ENCODE measurements at places on chromosomes 5 and 9. TPM values are rescaled to one million over a fixed set of nuclear protein-coding genes. Genes with fewer than 3 reads are reported as not detected.
A peak's percentile ranks its signal among the peaks of the same experiment; 100 is the strongest.

DNA sequence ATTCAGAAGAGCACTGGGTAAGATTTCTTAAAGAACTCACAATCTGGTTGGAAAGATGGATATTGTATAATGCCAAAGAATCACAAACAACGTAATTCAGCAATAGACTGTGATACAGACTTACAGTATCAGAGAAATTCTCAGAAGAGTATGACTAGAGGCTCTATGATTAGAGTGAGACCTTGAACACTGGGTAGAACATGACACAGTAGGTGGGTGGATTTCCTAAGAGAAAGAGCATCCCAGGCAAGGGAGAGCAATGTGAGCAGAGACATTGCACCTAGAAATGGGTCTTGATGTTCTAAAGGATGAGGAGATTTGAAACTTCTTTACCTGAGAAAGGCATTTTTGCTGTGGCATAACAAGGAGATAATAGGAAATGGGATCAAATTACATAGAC lies 27.3 kb upstream of the CAST start:
- H3K4me1 ChIP-seq: no peaks in the 10 kb centered on the region
- H3K27ac ChIP-seq: no peak overlapping the region
- no peaks in the 10 kb centered on the region for H3K36me3 ChIP-seq
- no peak overlapping the region for H3K4me3 ChIP-seq
- no peak for DNase-seq
- H3K27me3 ChIP-seq: no peaks in the 10 kb centered on the region

CXCL14 gene
- 12.2 TPM for total RNA-seq

- DNase-seq: no peak
- H3K27me3 ChIP-seq: no peaks in the 10 kb centered on the region
Observed at GRCh38 chr9:93674580-93675335, 98.4 kb downstream of the PHF2 start.

GRCh38 chr9:111250875-111251842 lies 78.9 kb downstream of the OR2K2 start:
- H3K4me3 ChIP-seq: no peak overlapping the region
- DNase-seq: no peak
- H3K27ac ChIP-seq: no peak overlapping the region
- no peaks in the 10 kb centered on the region for H3K4me1 ChIP-seq
- no peaks in the 10 kb centered on the region for H3K27me3 ChIP-seq
- H3K36me3 ChIP-seq: no peaks in the 10 kb centered on the region

GRCh38 chr9:137482094-137482781 lies 23.1 kb upstream of the NSMF start:
- H3K27me3 ChIP-seq: no peaks in the 10 kb centered on the region
- peak overlapping the region; percentile 75 for H3K27ac ChIP-seq
- H3K4me1 ChIP-seq: no peaks in the 10 kb centered on the region
- peak; percentile 89 for DNase-seq
- H3K4me3 ChIP-seq: no peak overlapping the region

GAS1 gene
- 3.2 TPM for total RNA-seq

GRCh38 chr5:99005506-99005905 lies 76.7 kb upstream of the CHD1 start:
- no peak overlapping the region for H3K27ac ChIP-seq
- no peak for DNase-seq
- no peaks in the 10 kb centered on the region for H3K27me3 ChIP-seq
- no peaks in the 10 kb centered on the region for H3K36me3 ChIP-seq
- H3K4me1 ChIP-seq: no peaks in the 10 kb centered on the region

GRCh38 chr9:31774571-31774970 lies 609.9 kb upstream of the ACO1 start:
- H3K4me1 ChIP-seq: no peaks in the 10 kb centered on the region
- H3K36me3 ChIP-seq: no peaks in the 10 kb centered on the region
- no peak overlapping the region for H3K27ac ChIP-seq
- H3K27me3 ChIP-seq: no peaks in the 10 kb centered on the region

DNA sequence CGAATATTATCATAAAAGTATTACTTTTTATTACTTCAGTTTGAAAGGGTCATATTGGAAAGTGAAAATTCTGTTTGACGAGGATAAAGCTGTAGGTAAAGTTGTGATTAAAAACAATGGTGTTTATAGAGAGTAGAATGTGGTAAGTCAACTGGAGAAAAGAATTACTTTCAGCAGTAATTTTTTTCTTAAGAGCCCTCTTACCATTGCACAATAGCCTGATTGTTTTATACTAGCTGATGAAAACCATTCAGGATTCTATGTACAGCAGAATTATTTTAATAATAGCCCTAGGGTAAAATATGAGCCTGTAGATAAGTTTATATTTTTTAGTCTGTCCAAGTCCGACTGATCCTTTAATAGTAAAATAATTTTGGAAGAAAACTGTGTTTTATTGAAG lies 16.6 kb downstream of the CDC42SE2 start:
- no peaks in the 10 kb centered on the region for H3K4me1 ChIP-seq
- no peak overlapping the region for H3K4me3 ChIP-seq
- no peak overlapping the region for H3K27ac ChIP-seq
- DNase-seq: no peak
- H3K27me3 ChIP-seq: no peaks in the 10 kb centered on the region
- H3K36me3 ChIP-seq: no peaks in the 10 kb centered on the region

EIF4E1B gene
- not detected for total RNA-seq

- DNase-seq: no peak
- H3K36me3 ChIP-seq: peaks cover 33% of the 10 kb centered on the region
- H3K27ac ChIP-seq: no peak overlapping the region
- H3K4me1 ChIP-seq: peaks cover 27% of the 10 kb centered on the region
- no peak overlapping the region for H3K4me3 ChIP-seq
Observed at GRCh38 chr5:179964015-179964414, 56.3 kb upstream of the TBC1D9B start.

HCN1 gene
- total RNA-seq: not detected

DNA sequence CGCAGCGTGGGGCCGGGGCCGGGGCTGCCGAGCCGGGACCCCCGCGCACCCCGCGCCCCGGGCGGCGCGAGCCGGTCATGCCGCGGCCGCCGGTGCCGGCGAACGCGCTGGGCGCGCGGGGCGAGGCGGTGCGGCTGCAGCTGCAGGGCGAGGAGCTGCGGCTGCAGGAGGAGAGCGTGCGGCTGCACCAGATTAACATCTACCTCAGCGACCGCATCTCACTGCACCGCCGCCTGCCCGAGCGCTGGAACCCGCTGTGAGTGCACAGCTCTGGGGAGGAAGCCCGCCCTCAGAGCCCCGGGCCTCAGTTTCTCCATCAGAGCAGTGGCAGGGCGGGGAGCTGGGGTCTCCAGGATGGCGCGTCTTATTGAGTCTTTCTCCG lies 335 bp downstream of the GALNT12 start:
- no peaks in the 10 kb centered on the region for H3K4me1 ChIP-seq
- H3K4me3 ChIP-seq: peak overlapping the region; percentile 53
- no peaks in the 10 kb centered on the region for H3K27me3 ChIP-seq
- no peak for DNase-seq

GRPEL2 gene
- total RNA-seq: 6.9 TPM

GRCh38 chr5:128432913-128433440 lies 105.1 kb downstream of the FBN2 start:
- no peak for DNase-seq
- H3K4me3 ChIP-seq: no peak overlapping the region
- no peaks in the 10 kb centered on the region for H3K27me3 ChIP-seq
- no peaks in the 10 kb centered on the region for H3K4me1 ChIP-seq
- H3K36me3 ChIP-seq: no peaks in the 10 kb centered on the region

CDH6 gene
- 0.77 TPM for total RNA-seq

GRCh38 chr5:107389130-107389774 lies 281.5 kb downstream of the EFNA5 start:
- no peaks in the 10 kb centered on the region for H3K27me3 ChIP-seq
- H3K27ac ChIP-seq: no peak overlapping the region
- no peak for DNase-seq
- H3K4me1 ChIP-seq: no peaks in the 10 kb centered on the region
- H3K4me3 ChIP-seq: no peak overlapping the region

FSTL4 gene
- total RNA-seq: 0.62 TPM

DNA sequence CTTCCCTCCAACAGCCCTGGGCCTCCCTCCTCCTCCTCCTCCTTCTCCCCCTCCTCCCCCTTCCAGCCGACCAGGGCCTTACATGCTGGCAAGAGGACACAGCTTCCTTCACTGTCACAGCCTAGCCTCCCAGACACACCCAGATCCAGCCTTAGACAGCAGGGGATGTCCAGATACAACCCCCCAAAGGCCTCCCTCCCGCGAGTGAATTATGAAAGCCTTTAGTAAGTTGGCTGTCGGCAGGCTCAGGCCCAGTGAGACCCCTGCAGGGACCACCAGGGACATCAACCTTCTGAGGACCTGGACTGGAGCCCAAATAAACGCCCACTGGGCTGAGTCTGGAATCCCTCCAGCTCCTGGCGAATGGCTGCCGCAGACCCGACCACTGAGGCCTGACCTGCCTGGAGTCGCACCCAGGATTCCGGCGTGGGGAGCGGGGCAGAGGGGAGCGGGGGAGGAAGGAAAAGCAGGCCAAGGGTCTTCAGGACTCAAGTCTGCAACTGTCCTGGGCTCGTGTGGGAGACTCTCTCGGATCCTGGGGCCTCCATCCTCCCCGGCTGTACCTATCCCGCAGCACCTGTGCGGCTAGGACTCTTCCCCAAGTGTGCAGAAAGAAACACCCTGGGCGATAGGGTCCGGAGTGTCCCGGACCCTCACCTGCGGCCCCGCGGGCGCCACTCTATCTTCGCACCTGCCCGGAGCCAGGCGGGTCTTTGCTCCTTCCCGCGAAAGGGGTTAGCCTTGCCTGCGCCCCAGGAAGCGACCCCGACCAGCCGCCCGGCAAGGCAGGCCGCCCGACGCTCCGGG lies 705 bp downstream of the SEPTIN8 start:
- no peak for DNase-seq
- H3K36me3 ChIP-seq: no peaks in the 10 kb centered on the region
- H3K4me1 ChIP-seq: no peaks in the 10 kb centered on the region
- no peaks in the 10 kb centered on the region for H3K27me3 ChIP-seq
- peak overlapping the region; percentile 78 for H3K4me3 ChIP-seq
- H3K27ac ChIP-seq: peak overlapping the region; percentile 51

Data from right lobe of liver (tissue), 6 donors.